ENCODE measurements at places on chromosomes 1 and 21. TPM values are rescaled to one million over a fixed set of nuclear protein-coding genes. Genes with fewer than 3 reads are reported as not detected.
A peak's percentile ranks its signal among the peaks of the same experiment; 100 is the strongest.

- no peak overlapping the region for H3K27ac ChIP-seq
- no peak for DNase-seq
- H3K4me1 ChIP-seq, result no peaks in the 10 kb centered on the region
- no peaks in the 10 kb centered on the region for H3K36me3 ChIP-seq
- H3K4me3 ChIP-seq, result no peak overlapping the region
Observed at GRCh38 chr1:92240034-92240433, 22.3 kb downstream of the C1orf146 start.

- no peak overlapping the region for H3K27ac ChIP-seq
- H3K27me3 ChIP-seq, result no peaks in the 10 kb centered on the region
- H3K4me3 ChIP-seq, result no peak overlapping the region
- DNase-seq, result no peak
Observed at GRCh38 chr1:192860478-192861185, 51.8 kb downstream of the RGS2 start.

- H3K27me3 ChIP-seq, result no peaks in the 10 kb centered on the region
- H3K36me3 ChIP-seq, result no peaks in the 10 kb centered on the region
- no peak for DNase-seq
Observed at GRCh38 chr1:107683191-107683657, 281.8 kb downstream of the VAV3 start.

- no peaks in the 10 kb centered on the region for H3K36me3 ChIP-seq
- no peak overlapping the region for H3K27ac ChIP-seq
- H3K4me3 ChIP-seq, result no peak overlapping the region
Observed at GRCh38 chr1:31529999-31530684, 46.2 kb upstream of the TINAGL1 start.

DNA sequence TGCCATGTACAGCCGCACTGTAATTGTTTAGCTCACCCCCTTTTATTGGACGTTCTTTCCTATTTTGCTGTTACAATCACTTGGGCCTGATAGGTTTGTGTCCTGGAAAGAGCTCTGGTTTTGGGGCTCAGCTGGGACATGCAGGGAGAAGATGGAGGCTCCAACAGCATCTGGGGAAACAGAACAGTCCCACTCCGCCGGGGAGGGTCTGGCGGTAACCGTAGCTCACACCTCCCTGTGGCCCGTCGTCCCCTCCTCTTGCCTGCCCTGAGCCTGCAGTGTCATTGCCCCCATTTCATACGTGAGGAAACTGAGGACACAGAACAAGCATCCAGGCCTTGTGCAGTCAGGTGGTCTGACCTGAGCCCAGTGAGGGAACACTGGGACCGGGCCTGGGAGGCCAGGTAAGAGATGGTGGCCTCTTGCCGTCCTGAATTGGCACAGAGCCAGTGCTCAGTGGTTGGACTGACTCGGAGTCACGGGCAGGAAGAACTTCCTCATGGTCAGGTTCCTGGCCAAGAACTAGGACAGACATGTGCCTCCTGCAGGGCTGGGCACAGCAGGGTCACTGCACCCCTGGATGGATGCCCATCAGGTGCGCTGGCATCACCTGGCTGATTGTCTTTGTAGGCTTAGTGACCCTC lies 41.8 kb downstream of the S100B start:
- H3K36me3 ChIP-seq, result peaks cover 24% of the 10 kb centered on the region
- H3K27ac ChIP-seq, result no peak overlapping the region
- H3K27me3 ChIP-seq, result no peaks in the 10 kb centered on the region
- H3K4me3 ChIP-seq, result no peak overlapping the region
- DNase-seq, result no peak

GRCh38 chr1:17763995-17764394 lies 8.9 kb downstream of the ACTL8 start:
- no peaks in the 10 kb centered on the region for H3K27me3 ChIP-seq
- no peaks in the 10 kb centered on the region for H3K36me3 ChIP-seq
- DNase-seq, result no peak

- no peaks in the 10 kb centered on the region for H3K36me3 ChIP-seq
- no peak overlapping the region for H3K4me3 ChIP-seq
- H3K27ac ChIP-seq, result peak overlapping the region; percentile 7
- no peaks in the 10 kb centered on the region for H3K27me3 ChIP-seq
- H3K4me1 ChIP-seq, result peaks cover 33% of the 10 kb centered on the region
Observed at GRCh38 chr1:153527683-153528040, 8.1 kb downstream of the S100A6 start.

DNA sequence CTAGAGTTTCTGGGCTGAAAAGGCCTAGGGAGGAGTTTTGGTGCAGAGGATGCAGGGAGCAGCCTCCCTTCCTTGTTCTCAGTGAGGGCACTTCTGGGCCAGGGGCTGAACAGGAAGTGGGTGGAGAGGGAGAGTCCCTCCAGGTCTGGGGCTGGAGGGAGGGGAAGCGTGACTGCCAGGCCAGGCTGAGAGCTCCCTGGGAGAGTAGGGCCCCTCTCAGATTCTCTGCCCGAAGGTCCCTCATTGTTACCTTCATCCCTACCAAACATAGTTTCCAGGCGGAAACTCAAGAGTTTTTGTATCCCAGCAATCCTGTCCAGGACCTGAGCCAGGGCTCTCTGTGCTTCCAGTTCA lies 36.8 kb downstream of the CITED4 start:
- H3K36me3 ChIP-seq, result peaks cover 29% of the 10 kb centered on the region
- no peak overlapping the region for H3K4me3 ChIP-seq
- no peaks in the 10 kb centered on the region for H3K27me3 ChIP-seq
- H3K4me1 ChIP-seq, result peaks cover 29% of the 10 kb centered on the region
- no peak overlapping the region for H3K27ac ChIP-seq

GRCh38 chr1:245079021-245079609 lies 75.7 kb upstream of the KIF26B start:
- DNase-seq, result no peak
- H3K36me3 ChIP-seq, result peaks cover 4% of the 10 kb centered on the region
- no peaks in the 10 kb centered on the region for H3K27me3 ChIP-seq
- H3K4me1 ChIP-seq, result no peaks in the 10 kb centered on the region
- H3K27ac ChIP-seq, result no peak overlapping the region

DNA sequence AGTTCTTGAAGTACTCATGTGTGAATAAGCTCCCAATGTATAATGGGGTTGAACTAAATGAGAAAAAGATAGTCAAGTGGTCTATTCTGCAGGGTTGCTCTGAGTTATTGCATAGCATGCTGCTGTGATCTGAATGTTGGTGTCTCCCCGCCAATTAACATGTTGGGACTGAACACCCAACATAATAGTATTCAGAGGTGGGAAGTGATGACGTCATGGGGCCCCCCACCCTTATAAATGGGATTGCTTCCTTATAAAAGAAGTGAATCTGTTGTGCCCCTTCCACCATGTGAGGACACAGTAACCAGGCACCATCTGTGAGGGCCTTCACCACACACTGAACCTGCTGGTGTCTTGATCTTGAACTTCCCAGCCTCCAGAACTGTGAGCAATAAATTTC lies 50.2 kb downstream of the MAB21L3 start:
- DNase-seq, result no peak
- H3K36me3 ChIP-seq, result no peaks in the 10 kb centered on the region
- H3K27ac ChIP-seq, result no peak overlapping the region
- H3K4me3 ChIP-seq, result no peak overlapping the region

- no peaks in the 10 kb centered on the region for H3K27me3 ChIP-seq
- no peaks in the 10 kb centered on the region for H3K4me1 ChIP-seq
- H3K27ac ChIP-seq, result no peak overlapping the region
- no peak overlapping the region for H3K4me3 ChIP-seq
- no peaks in the 10 kb centered on the region for H3K36me3 ChIP-seq
Observed at GRCh38 chr21:34761758-34762330, 93.0 kb downstream of the CLIC6 start.

DNA sequence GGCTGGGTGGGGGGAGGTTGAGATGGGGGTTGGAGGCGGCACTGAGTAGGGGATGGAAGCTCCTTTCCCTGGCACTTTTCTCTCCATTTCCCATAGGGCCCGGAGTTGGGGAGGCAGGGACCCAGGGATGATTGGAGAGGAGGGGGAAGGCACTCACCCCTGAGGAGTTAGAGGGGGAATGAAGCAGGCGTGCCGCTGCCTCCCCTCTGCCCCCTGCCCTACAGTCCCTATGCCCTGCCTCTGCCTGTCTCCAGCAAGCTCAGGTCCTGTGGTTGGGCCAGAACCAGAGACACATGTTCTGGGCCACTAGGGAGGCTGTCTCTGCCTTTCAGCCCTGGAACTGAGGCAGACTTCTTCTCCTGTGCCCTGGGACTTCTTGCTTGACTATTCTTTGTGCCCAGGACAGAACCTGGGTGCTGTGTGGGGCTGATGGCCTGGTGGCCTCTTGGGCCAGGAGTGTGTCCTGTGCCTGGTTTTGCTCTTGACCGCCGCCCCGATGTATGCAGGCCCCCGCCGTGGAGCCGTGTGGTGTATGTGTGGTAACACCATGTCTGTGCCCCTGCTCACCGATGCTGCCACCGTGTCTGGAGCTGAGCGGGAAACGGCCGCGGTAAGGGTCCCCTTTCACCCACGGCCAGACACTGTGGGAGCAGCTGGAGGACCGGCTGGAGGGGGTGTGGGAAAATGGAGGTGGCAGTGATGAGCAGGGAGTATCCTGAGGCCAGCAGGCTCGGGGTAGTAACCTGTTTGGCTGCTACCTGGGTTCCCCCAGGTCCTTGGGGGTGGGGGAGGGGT lies 1.4 kb downstream of the LYPLA2 start:
- peaks cover 32% of the 10 kb centered on the region for H3K4me1 ChIP-seq
- H3K36me3 ChIP-seq, result peaks cover 40% of the 10 kb centered on the region
- peak overlapping the region; percentile 73 for H3K27ac ChIP-seq
- DNase-seq, result no peak
- H3K4me3 ChIP-seq, result peak overlapping the region; percentile 52

DNA sequence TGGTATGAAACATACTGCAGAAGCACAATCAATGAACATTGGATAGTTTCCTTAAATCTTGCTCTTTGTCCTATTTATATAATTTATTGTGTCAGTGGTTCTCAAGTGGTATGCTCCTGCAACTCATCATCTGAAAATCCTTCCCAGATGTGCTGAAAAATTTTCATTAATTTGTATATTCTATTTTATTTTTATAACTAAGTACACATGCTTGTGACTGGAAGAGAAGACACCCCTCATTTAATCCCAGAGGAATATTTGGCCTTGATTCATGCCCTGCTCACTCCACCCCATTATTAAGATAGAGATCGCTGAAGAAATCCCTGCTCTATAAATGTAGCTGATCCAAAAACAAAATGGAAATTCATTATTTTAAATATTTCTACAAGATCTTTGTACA lies 870.5 kb upstream of the CXADR start:
- H3K27ac ChIP-seq, result no peak overlapping the region
- H3K27me3 ChIP-seq, result no peaks in the 10 kb centered on the region
- no peak for DNase-seq
- H3K4me3 ChIP-seq, result no peak overlapping the region

DNA sequence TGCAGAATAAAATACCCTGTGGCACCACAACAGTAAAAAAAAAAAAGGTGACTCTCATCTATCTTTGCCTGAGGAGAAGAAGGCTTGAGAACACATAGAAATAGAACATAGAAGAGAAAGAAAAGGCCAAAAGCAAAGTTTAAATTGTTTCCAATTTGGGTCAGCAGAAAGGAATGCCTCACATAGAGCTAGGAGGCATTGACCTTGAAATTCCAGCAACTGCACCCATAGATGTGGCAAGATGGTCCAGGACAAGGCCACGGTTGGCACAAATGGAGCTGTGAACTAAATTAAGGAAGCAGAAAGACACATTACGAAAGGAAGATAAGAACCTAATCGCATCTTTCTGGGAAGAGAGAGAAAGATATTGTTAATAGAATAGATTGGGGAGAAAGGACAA lies 588.3 kb downstream of the LMO4 start:
- no peaks in the 10 kb centered on the region for H3K27me3 ChIP-seq
- DNase-seq, result no peak
- no peaks in the 10 kb centered on the region for H3K36me3 ChIP-seq
- no peak overlapping the region for H3K27ac ChIP-seq
- H3K4me3 ChIP-seq, result no peak overlapping the region

GRCh38 chr1:18649693-18650370 lies 19.2 kb downstream of the PAX7 start:
- H3K36me3 ChIP-seq, result no peaks in the 10 kb centered on the region
- no peak for DNase-seq
- no peak overlapping the region for H3K27ac ChIP-seq
- no peaks in the 10 kb centered on the region for H3K4me1 ChIP-seq
- no peak overlapping the region for H3K4me3 ChIP-seq

- H3K4me3 ChIP-seq, result no peak overlapping the region
- no peaks in the 10 kb centered on the region for H3K36me3 ChIP-seq
- peak overlapping the region; percentile 73 for H3K27ac ChIP-seq
- no peaks in the 10 kb centered on the region for H3K27me3 ChIP-seq
- DNase-seq, result no peak
Observed at GRCh38 chr1:59684698-59685097, 130.1 kb upstream of the HOOK1 start.

GRCh38 chr21:33966324-33966949 lies 50.8 kb upstream of the ATP5PO start:
- DNase-seq, result no peak
- no peak overlapping the region for H3K27ac ChIP-seq
- H3K4me3 ChIP-seq, result no peak overlapping the region

DNA sequence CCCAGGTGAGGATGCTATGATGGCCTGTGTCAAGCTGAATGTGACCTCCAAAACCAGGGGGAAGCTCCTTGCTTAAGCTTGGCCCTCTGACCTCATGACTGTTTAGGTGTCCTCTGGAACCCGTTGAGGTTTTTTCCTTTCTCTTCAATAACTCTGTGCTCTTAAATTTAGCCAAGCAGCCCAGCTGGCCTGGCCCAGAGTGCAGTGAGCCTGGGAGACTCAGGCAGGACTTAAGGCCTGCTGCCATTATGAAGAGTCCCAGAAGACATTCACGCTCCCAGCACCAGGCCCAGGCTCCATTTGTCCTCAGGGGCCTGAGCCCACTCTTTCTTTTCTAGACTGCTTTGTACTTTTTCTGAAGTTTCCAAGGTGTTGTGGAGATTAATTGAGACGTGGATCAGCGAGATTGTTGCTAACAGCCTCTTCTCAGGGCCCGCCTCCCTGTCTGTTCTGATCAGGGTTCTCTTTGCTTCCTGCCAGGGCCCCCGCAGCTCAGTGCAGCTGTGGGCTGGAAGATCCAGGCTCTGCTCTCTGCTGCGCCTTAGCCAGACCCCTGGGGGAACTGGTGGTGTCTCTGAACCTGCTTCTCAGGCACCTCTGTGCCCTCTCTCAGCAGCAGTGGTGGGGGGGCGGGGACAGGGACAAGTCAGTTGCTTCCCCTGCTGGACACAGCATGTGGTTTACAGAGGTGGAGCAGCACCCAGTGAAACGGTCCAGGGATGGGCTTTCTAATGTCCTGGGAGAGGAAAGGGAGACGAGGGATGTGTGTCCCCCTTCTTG lies 124.2 kb downstream of the GRIK3 start:
- H3K27me3 ChIP-seq, result no peaks in the 10 kb centered on the region
- H3K36me3 ChIP-seq, result no peaks in the 10 kb centered on the region
- H3K4me1 ChIP-seq, result no peaks in the 10 kb centered on the region
- H3K4me3 ChIP-seq, result no peak overlapping the region
- DNase-seq, result no peak

BECN2 gene
- not detected for total RNA-seq

LCE2C gene
- total RNA-seq, result not detected

CDCA8 gene
- not detected for total RNA-seq

KIF2C gene
- total RNA-seq, result 2.0 TPM

LCE6A gene
- total RNA-seq, result not detected

IL19 gene
- total RNA-seq, result not detected

S100A13 gene
- 276 TPM for total RNA-seq

LRRC71 gene
- total RNA-seq, result not detected

PRAMEF12 gene
- not detected for total RNA-seq

TIAM1 gene
- 20.5 TPM for total RNA-seq

COL16A1 gene
- total RNA-seq, result 57.4 TPM

SPATA46 gene
- not detected for total RNA-seq

LMOD1 gene
- 915 TPM for total RNA-seq

GPR3 gene
- not detected for total RNA-seq
